Upper lobe of left lung (tissue), 6 donors: ENCODE measurements at places on chromosomes 1 and 21. TPM values are rescaled to one million over a fixed set of nuclear protein-coding genes. Genes with fewer than 3 reads are reported as not detected.

GPR153 gene
- total RNA-seq: 6.8 TPM

MOV10 gene
- total RNA-seq: 106 TPM

WNT9A gene
- 15.5 TPM for total RNA-seq

NT5C1A gene
- total RNA-seq: 2.1 TPM

MATN1 gene
- total RNA-seq: not detected

PLA2G4A gene
- 7.6 TPM for total RNA-seq

FAM110D gene
- 2.7 TPM for total RNA-seq

ZFP69 gene
- 2.4 TPM for total RNA-seq

GRCh38 chr1:77288275-77288674 is 6.5 kb downstream of the AK5 start:
- no peaks in the 10 kb centered on the region for H3K27me3 ChIP-seq
- no peak overlapping the region for H3K4me3 ChIP-seq
- no peak overlapping the region for H3K27ac ChIP-seq
- DNase-seq: no peak

- peaks cover 7% of the 10 kb centered on the region for H3K36me3 ChIP-seq
- peak; percentile 28 for DNase-seq
- peaks cover 30% of the 10 kb centered on the region for H3K4me1 ChIP-seq
Measured at GRCh38 chr1:205812271-205812877, 624 bp downstream of the SLC41A1 start.

GRCh38 chr1:15524021-15524282 is at the start of gene CASP9:
CASP9 (minus strand) TSS chr1:15524215; CDS start chr1:15524200, 15 bp downstream.
- peak within 1 kb of the TSS; percentile 100 for H3K27ac ChIP-seq
- no peaks in the 10 kb centered on the region for H3K27me3 ChIP-seq
- no peaks in the 10 kb centered on the region for H3K36me3 ChIP-seq
- H3K4me1 ChIP-seq: peaks cover 43% of the 10 kb centered on the region

DNA sequence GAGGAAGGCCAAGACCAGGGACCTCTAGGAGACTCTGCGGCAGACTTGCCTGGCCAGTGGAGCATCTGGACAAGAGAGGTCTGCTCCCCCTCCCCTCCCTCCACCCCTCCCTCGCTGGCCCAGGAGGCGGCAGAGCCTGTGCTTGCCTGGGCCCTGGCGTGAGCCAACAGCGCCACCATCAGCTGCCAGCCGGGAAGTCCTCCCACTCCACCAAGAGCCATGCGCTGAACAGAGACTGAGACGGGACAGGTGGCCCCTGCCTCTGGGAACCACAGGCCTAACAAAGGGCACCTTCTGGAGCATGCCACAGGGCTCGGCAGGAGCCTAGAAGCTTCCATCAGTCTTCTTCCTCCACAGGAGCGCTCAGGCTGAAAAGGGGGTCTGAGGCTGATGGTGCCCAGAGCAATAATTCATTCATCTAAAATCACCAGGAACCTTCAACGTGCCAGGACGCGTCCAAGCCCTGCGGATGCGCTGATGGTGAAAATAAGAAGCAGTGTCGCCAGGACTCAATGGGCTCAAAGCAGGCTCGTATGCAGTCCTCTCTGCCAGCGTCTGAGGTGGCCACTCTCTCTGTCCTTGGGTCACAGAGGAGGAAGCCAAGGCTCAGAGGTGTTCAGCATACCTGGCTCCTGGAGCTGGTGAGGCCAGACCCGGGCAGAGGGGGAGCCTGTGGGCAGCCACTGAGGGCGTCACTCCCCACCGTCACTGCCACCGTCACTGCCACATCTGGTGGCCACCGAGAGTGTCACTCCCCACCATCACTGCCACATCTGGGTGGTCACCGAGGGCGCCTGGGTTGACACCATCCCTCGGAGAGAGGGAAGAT is 161.2 kb downstream of the NPHP4 start:
- no peak overlapping the region for H3K4me3 ChIP-seq
- no peak for DNase-seq
- no peaks in the 10 kb centered on the region for H3K36me3 ChIP-seq
- no peaks in the 10 kb centered on the region for H3K27me3 ChIP-seq

DNA sequence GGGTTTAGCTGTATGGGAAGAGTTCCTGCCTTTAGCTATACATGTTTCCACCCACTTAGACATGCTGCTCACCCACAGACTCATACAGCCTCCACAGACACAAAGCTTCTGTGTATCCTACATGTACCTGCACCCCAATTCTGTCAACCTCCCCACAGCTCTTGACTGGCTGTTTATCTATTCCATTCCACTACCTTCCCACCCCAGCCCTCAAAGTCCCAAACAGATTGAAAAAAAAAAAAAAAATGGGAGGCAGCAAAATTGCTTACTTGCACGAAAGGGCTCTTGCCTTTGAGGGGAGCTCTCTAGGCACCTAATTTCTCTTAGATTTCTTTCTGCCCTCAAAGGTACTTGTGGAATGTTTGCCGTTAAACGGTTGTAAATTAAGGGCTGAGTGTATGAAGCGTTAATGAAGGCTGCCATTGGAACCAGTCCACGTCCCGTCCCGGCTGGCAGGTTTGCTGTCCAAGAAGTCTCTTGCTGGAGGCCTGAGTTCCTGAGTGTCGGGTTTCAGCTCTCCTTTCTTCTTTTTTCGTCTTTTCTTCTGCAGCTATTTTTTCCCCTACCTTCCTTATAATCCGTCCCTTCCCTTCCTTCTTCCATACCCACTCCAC is 43.6 kb downstream of the PBX1 start:
- H3K27me3 ChIP-seq: no peaks in the 10 kb centered on the region
- no peak for DNase-seq
- no peak overlapping the region for H3K4me3 ChIP-seq

DNA sequence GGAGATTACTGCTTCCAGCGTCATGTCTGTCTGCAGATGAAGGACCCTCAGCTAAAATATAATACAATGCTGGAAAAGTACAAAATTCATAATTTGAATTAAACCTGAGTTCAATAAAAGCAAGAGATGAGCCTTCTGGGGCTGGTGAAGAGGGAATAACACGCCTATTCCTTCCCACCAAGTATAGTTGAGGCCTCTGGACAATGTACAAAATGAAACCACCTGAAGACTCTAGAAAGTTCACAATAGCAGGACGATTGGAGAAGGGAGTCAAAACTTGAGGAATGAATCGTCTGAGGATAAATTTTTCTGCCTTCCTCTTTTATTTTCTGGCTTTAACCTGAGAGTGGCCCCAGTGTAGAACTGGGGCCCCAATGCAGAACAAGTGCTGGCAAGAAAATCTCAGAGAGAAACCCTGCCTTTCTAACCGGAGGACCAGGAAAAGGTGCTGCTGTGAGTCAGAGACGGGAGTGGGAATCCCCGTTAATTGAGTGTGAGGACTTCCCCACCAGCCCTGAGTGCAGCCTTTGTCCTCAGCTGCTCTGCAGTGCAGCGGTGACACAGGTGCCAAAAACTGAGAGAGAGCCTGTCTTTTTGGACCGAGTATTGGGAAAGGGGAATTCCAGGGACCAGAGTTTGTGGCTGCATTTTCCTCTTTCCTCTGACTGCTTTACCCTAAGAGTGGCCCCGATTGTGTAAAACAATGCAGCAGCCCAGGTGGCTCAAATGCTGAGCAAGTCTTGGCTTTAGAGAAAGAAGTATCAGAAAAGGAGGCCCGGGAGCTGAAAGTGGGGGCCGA is 264.9 kb downstream of the DYRK1A start:
- no peaks in the 10 kb centered on the region for H3K36me3 ChIP-seq
- H3K27me3 ChIP-seq: no peaks in the 10 kb centered on the region
- DNase-seq: no peak

- H3K27me3 ChIP-seq: no peaks in the 10 kb centered on the region
- H3K27ac ChIP-seq: no peak overlapping the region
- DNase-seq: no peak
- no peaks in the 10 kb centered on the region for H3K36me3 ChIP-seq
- H3K4me3 ChIP-seq: no peak overlapping the region
Measured at GRCh38 chr1:30881319-30882181, 27.0 kb downstream of the SDC3 start.

- DNase-seq: no peak
- no peaks in the 10 kb centered on the region for H3K27me3 ChIP-seq
- H3K36me3 ChIP-seq: no peaks in the 10 kb centered on the region
Measured at GRCh38 chr1:1185101-1185765, 11.6 kb downstream of the TTLL10 start.

- no peaks in the 10 kb centered on the region for H3K27me3 ChIP-seq
- H3K4me3 ChIP-seq: no peak overlapping the region
- peak; percentile 57 for DNase-seq
Measured at GRCh38 chr1:20521960-20522861, 14.3 kb upstream of the MUL1 start.

- H3K27me3 ChIP-seq: no peaks in the 10 kb centered on the region
- peaks cover 18% of the 10 kb centered on the region for H3K4me1 ChIP-seq
- DNase-seq: no peak
- H3K36me3 ChIP-seq: no peaks in the 10 kb centered on the region
Measured at GRCh38 chr1:173996995-173997394, 25.2 kb downstream of the RC3H1 start.

- no peaks in the 10 kb centered on the region for H3K36me3 ChIP-seq
- H3K4me1 ChIP-seq: no peaks in the 10 kb centered on the region
- no peak overlapping the region for H3K27ac ChIP-seq
Measured at GRCh38 chr1:96989302-96989701, 267.7 kb downstream of the PTBP2 start.

DNA sequence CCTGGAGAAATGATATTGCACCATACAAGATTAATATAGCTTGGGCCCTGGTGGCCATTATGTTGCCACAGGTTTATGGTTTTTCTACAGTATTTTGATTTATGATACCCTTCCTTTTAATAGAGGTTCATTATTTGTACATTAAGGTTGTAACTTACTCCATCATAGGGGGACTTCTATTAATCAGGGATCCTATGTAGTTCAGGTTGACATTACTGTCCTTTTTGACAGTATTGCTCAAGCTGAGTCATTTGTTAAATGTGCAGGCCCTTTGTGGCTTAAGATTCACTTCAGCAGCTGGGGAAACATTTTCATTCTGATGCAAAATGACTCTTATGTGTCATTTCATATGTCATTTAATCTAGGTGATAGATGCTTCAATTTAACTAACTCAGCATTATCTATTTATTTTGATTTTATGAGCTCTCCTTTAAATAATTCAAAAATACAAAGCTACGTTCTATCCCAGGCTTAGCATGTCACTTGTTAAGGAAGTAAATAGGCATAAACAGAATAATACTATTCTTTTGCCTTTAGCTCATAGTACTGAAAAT is 686.9 kb upstream of the NCAM2 start:
- no peak for DNase-seq
- H3K4me1 ChIP-seq: no peaks in the 10 kb centered on the region
- no peaks in the 10 kb centered on the region for H3K27me3 ChIP-seq
- H3K27ac ChIP-seq: no peak overlapping the region
- H3K36me3 ChIP-seq: no peaks in the 10 kb centered on the region
